Globus pallidus (tissue), 1 donor: ENCODE measurements at places on chromosomes 5 and 9.

DNA sequence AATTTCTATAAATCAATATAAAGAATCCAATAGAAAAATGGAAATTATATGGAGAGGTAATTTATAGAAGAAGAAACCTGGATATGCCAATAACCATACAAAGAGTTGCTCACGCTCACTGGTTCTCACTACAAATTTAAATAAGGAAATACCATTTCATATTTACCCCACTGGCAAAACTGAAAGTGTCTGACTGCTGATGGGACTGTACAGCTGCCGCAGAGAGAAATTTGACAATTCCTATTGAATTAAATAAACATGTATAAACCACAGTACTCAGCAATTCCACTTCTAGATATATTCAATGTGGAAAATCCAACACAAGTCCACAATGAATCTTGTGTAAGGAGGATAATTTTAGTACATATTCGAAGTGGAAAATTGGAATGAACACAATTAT is 830.4 kb upstream of the GRAMD2B start:
- no peak for DNase-seq

- DNase-seq = peak; percentile 46
These were observed 735.2 kb upstream of the DMAC1 start for GRCh38 chr9:8534828-8535227.

DNA sequence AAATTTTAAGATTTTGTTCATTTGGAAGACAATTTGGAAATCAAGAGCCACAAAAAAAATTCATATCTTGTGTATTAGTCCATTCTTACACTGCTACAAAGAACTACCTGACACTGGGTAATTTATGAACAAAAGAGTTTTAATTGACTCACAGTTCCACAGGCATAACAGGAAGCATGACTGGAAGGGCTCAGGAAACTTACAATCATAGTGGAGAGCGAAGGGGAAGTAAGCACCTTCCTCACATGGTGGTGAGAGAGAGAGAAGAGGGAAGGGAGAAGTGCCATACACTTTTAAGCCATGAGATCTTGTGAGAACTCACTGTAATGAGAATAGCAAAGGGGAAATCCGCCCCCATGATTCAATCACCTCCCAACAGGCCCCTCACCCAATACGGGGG is 274.4 kb downstream of the KCNN2 start:
- DNase-seq = no peak

- DNase-seq = no peak
These were observed 84.4 kb downstream of the TMEM215 start for GRCh38 chr9:32867601-32868204.

GRCh38 chr5:117829646-117830045 is 1158.7 kb downstream of the DTWD2 start:
- DNase-seq = no peak

DNA sequence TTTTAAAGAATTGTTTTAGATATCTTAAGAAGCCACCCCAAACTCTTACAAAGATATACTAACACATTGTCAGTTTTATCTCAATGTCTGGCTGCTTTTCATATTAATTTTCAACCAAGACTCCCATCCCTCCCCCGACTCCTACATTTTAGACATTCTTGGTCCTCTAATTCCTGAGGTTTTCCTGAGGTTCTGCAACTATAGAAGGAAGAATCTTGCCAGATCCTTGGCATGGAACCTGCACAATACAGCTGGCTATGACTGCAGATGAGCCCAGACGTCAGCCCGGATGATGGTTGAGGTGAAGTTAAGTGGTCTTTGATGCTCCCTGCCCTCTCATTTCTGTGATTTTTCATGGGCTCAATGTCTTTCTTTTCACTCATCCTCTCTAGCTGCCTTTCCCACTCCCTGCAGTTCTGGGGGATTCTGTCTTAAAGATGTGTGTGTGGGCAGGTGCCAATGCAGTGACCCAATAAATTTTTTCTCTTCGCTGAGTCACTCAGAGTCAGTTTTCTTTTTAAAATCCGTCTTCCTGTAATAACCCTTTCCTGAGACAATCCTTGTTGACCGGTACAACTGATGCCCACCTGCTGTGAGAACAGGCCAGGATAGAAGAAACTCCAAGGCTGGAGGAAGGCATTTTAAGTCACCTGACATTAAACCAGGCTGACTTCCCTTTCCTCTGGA is 237.8 kb upstream of the GAS1 start:
- no peak for DNase-seq

DNA sequence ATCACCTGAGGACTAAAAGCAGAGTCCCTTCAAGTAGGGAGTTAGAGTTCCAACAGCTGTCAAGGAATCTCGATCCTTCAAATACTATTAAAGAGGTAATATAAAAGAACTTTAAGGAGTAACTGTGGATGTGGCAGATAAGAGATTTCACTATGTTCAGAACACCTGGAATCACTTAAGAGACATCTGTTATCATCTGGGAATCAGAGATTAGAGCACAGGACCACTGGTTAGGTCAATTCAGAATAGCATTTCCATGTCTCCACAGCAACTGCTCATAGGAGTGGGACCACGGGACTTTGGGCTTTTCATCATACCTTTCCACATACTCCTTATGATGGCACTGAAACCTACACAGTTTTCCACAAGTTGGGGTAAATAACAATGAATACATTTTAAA is 216.6 kb downstream of the DENND1A start:
- DNase-seq = no peak
